ENCODE measurements at places on chromosomes 1 and 21.

DNA sequence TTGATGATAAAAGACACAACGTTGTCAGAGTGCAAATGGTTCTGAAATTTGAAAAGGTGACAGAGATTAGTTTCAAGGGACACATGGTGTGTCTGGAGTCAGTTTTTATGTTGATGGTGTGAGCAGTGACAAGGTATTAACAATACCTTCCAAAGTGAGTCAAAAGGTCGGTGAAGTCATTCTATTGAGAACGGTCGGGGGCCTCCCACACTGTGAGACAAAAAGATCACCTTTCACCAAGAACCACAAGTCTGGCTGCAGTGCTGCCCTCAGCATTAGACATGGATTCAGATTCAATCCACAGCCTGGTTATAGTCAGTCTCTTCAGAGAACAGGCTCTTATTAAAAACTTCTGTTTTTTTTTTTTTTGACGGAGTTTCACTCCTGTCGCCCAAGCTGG is 26.5 kb downstream of the ZNF124 start:
- DNase-seq, result no peak

- DNase-seq, result no peak
Observed at GRCh38 chr1:94542088-94542870, 720 bp upstream of the F3 start.

- no peak for DNase-seq
Observed at GRCh38 chr1:117930173-117930447, 571 bp downstream of the WDR3 start.

DNA sequence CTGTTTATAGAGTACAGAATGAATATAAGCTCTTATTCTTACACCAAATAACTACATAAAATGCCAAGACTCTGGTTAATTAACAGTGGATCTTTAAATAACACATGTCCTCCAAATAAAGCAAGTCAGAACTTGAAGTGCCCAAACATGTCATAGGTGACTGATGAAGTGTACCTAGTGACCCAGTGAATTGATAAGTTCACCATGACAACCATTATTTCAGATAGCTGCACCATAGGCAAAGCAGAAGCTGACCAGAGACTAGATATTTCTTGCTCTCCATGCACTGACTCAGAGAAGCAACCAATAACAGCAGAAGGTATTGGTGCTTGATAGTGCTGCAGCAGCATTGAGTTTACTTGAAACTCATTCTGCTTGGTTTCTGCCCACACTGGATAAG is 192.1 kb downstream of the DUSP10 start:
- no peak for DNase-seq
